ENCODE measurements at places on chromosomes 6 and 20. TPM values are rescaled to one million over a fixed set of nuclear protein-coding genes. Genes with fewer than 3 reads are reported as not detected.
A peak's percentile ranks its signal among the peaks of the same experiment; 100 is the strongest.

- peak; percentile 4 for DNase-seq
These were observed 28.4 kb downstream of the RNF182 start for GRCh38 chr6:13953061-13953705.

DNA sequence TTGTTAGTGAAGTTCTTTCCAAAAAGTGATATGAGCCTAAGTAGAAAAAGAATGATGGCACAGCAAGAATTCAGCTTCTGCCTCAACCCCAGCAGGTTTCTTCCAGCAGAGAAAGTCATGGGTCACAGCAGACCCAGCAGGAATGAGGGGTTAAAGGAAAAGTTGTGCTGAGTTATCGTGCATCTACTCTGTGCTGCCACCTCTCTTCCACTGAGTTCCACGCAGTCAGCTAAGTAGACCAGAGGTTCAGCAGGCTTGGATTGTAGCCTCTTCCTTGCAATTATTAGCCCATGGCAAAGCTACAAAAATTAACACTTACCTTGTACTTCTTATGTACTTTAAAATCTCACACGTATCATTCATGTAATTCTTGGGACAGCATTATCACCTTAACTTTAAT lies 510.8 kb downstream of the PTPRT start:
- no peak for DNase-seq

DNA sequence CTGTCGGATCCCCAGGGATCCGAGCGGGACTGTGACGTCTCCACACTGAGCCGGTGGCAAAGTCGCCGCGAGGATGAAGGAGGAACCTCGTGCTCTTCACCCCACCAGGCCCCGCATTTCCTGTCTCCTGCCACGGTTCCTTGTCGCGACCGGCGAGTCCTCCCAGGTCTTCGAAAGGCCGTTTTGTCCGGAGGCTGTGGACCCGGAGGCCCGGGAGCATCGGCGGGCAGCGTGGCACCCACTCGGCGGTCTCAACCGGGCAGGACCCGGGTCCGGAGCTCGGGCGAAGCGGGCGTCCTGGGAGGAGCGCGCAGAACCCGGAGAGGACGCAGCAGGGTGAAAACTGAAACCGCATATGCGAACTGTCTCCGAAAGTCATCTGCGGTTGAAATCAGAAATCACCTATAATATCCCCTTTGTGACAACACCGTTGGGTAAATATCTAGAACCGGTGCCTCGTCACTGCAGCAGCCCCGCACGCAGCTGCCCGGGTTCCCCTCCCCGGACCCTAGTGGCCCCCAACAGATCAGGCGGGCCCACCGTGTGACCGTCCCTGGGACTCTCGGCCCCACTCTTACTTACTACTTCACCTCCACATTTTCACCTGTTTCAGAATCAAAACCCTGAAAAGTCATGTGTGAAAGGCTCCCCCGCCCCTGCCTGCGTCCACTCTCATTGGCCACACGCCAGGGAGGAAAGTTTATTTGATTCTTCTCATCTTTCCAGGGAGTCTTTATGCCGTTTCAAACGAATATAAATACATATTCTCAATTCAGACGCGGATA lies 3.1 kb upstream of the ULBP2 start:
- DNase-seq, result no peak

GRCh38 chr6:16375843-16376242 lies 137.5 kb downstream of the GMPR start:
- DNase-seq, result no peak

DNA sequence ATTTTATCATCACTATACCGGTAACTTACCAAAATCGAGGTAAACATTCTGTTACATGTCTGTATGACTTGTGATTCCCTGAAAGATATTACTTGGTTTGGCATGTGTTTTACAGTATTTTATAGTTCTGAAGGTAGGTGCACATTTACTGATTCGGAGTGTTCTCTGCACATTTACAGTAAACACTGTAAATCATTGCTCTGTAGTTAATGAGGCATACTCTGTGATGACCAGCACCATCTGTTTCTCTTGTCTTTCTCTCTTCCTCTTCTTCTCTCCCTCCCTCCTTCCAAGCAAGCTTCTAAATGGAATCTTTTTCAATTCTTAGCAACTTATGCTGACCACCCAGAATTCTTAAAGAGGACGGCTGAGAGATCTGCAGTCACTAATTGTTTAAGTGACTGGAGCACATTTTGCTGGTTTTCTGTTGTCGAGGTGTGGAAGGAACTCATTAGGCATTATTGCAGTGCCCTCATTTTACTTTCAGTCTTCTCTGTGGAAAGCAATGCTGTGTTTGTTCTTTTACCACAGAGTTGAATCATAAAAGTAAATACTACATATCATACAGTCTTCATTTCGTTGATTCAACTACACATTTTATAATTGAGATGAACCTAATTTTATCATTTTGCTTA lies 126.5 kb downstream of the UTRN start:
- DNase-seq, result no peak

DNA sequence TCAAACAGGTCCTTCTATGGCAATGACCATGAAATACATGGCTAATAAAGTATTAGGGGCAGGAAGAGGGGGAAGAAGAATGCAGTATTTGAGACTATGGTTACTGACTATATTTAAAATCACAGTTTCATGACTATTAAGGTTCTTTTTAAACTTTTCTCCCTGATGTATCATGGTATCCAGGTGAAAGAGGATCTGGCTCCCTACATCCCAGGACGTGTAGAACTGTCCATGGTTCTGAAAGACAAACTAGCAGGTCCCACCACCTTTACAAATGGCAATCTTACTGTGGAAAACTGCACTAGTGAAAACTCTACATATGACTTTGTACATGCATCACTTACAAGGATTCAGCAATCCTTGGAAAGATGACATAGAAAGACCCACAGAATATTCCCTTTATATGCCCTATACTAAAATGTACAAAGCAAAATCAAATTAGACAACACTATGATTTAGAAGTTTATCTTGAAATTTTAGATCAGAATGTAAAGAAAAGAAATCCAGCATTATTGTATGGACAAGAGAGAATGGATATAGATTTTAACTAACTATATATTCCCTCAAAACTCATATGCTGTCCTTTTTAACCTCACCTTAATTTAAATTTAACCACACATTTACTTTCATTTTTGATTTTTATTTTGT lies 33.5 kb downstream of the RPP21 start:
- peak; percentile 30 for DNase-seq

DNA sequence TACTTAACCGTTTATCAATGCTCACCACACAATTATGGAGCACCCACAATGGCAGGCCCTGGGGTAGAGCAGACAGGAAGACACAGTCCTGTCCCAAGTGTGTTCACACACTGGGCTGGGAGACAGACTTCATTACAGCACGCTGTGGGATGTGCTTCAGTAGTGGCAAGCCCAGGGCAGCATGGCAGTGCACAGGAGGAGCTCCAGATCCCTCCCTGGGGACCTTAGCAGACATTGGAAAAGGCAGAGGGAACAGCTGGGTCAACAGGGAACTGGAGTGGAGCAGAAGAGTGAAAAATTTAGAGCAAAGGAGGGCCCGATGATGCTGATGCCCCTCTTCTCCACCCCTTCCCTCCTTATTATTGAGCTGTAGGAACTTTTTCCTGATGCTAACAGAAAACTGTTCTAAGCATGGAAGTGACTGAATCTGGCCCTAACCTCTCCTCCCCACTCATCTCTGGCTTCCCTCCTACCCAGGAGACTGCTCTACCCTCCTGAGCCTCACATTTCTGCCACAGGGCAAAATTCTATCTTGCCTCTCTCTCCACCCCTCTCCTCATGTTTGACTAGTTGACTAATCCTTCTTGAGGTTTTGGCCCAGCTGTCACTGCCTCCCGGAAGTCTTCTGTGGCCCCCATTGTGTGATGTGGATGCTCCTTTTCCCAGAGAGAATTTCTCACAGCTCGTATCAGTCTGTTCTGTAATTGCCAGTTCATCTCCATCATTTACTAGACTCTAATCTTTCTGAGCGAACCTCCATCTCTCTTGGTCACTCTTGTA lies 41.3 kb upstream of the NOP56 start:
- no peak for DNase-seq

GRCh38 chr6:143673669-143674068 lies 4.1 kb upstream of the PHACTR2 start:
- peak; percentile 89 for DNase-seq

- peak; percentile 50 for DNase-seq
These were observed 1.9 kb upstream of the FUCA2 start for GRCh38 chr6:143513410-143513809.

DNA sequence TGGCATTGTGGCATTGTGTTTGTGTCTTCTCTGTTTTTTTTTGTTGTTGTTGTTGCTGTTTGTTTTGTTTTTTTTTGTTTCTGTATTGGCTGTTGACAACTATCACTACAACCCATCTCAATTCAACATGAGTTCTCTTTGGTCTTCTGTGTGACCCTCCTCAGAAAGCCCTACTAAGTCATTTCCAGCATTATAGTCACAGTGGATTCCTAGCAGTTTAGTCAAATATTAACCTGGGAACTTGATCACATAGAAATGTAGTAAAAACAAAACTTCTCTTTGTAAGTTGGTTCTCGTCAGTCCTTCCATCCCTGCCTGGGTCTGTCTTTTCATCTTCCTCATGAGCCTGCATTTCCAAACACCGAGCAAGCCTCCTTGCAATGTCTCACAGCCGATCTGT lies 16.8 kb downstream of the SLC17A2 start:
- DNase-seq, result no peak

GRCh38 chr6:43264599-43265145 lies 21.4 kb downstream of the TTBK1 start:
- no peak for DNase-seq

GRCh38 chr6:127402890-127403617 lies 56.1 kb downstream of the KIAA0408 start:
- peak; percentile 39 for DNase-seq

DNA sequence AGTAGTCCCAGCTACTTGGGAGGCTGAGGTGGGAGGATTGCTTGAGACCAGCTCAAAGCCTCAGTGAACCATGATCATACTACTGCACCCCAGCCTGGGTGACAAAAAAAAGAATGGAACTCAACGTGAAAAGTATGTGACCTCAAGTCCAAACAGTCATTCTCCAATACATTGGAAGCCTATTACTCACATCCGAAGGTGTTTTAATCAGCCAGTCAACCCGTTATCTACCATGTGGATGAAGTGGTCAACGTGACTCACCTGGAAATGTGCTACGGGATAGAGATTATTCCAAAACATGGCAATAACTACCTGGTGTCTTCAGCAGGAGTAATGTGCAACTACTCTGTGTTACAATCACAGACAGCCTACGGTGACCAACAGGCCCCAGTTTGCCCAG lies 85.8 kb upstream of the TOP1 start:
- no peak for DNase-seq

- peak; percentile 64 for DNase-seq
These were observed 768.8 kb upstream of the SLC35B3 start for GRCh38 chr6:9204171-9204570.

GRCh38 chr6:45163952-45164766 lies 164.0 kb upstream of the RUNX2 start:
- DNase-seq, result no peak

- peak; percentile 49 for DNase-seq
These were observed 19.5 kb upstream of the RSPH4A start for GRCh38 chr6:116596815-116597214.

DNA sequence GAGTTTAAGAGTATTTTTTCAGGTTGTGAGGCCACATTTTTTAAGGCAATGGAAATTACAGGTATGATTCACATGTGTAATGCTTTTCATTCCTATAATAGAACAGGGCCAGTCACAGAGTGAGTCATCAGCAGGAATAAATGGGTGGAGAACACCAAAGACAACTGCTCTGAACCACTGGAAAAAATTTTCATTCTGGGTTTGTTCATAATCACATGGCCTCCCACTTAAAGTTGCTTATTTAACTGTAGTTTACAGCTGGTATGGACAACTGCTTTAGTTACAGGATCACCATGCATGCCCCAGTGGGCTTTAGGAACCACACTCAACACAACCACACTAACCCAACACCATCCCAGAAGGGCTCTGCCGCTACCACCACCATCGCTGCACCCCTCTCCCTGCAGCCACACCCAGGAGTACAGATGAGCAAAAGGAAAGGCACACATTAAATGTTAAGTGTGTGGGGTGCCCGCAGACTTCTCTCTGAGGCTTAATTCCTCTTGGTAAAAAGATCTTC lies 107.0 kb upstream of the DST start:
- peak; percentile 79 for DNase-seq

GRCh38 chr6:11538819-11539468 lies 1.4 kb downstream of the TMEM170B start:
- no peak for DNase-seq

NRN1 gene
- 56.3 TPM for total RNA-seq

SPTLC3 gene
- 1.4 TPM for total RNA-seq

RNF144B gene
- total RNA-seq, result 77.1 TPM

NKX2-2 gene
- total RNA-seq, result not detected

KCNK5 gene
- total RNA-seq, result 0.17 TPM

TRIM31 gene
- total RNA-seq, result not detected

MEP1A gene
- total RNA-seq, result not detected

CD164 gene
- 115 TPM for total RNA-seq
